Muscle of leg (tissue), 16 donors: ENCODE measurements at places on chromosomes 5 and 9.
A peak's percentile ranks its signal among the peaks of the same experiment; 100 is the strongest.

DNA sequence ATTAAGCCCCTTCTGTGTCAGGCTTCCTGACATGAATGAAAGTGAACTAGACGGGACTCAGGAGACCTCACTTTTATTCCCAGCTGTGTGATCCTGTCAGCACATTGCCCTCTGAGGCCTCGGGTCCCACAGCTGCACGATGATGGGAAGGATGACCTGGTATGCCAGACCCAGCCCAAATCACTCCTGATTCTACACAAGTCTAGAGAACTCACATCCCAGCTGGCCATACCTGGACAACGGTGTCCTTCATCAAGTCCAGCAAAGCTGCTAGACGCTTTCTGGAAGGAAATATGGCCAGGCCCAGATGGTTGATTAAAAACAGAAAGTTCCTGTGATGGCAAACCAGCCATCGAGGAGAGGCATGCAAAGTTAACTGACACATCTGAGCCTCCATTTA lies 118.0 kb upstream of the FSTL4 start:
- DNase-seq: no peak

GRCh38 chr9:96321515-96321914 lies 19.5 kb upstream of the HSD17B3 start:
- DNase-seq: no peak

DNA sequence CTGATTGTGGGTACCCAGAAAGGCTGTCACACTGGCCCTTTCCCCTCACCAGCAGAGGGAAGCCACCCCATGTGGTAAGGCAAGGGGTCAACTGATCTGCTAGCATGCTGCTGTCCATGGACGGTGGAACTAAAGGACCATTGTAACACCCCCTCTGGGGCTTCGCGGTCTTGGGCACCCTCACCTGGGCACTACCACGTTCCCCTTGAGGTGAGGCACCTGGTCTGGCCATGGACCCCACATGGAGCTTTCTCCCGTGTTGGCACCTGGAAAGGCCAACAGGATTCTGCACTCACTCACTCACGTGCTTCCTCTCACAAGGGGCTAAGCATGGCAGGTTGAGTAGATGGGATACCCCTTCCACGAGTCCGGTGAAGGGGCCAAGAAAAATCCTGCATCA lies 72.0 kb upstream of the RFX3 start:
- DNase-seq: no peak

- DNase-seq: no peak
These were observed 141.7 kb upstream of the ADRA1B start for GRCh38 chr5:159774476-159775031.

- DNase-seq: peak; percentile 86
These were observed 11.8 kb upstream of the REEP5 start for GRCh38 chr5:112933651-112934365.

DNA sequence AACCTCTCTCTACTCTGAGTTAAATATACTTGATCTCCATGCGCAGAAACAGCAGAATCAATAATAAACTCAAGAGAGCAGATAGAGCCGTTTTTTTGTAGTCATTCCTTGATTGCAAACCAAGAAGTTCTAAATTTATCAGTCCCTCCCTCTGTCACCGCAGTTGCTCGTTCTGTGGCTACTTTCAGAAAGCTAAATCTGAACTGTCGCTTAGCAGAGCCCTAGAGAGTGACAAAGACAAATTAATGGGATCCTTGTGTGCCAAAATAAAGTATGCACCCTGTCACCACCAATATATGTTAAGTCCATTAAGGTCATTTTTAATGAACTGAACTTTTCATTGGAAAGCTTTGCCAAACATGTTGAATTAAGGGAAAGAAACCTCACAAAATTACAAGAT lies 218.3 kb downstream of the ADAMTSL1 start:
- no peak for DNase-seq

GRCh38 chr9:127680226-127680625 lies 26.6 kb upstream of the CFAP157 start:
- DNase-seq: no peak

DNA sequence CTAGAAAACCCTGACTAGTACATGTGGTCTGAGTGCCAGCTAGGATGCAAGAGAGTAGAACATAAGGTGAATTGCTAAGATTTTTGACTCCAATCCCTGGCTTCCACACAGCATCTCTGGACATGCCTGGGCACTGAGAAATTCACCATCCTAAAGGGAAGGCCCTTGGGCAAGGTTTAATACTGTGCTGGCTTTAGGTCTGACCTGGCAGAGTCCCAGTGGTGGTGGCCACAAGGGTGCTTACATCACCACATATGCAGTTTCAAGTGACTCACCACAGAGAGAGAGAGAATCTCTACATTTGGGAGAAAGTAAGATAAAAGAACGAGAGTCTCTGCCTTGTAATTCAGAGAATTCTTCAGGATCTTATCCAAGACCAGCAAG lies 661.6 kb upstream of the C9orf72 start:
- no peak for DNase-seq

- peak; percentile 85 for DNase-seq
These were observed 86.3 kb downstream of the NLN start for GRCh38 chr5:65808251-65808741.

DNA sequence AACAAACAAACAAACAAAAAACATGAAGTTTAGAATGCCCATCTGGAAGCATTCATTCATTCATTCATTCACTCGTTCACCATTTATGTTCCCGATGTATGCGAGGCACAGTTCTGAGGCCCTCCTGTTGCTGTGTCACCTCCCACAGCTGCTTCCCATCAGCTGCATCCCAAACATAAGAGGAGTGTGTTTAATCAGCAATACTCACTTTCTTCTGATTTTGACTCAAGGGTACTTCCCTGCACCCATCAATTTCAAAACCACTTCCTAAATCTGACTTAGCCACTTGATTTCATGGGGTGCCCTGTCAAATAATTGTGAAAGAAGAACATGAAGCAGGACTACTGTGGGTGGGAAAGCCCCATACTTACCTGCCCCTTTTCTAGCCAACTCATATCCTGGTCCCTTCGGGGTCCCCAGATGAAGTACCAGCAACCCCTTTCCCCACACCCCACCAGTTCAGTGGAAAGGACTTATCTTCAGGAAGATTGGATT lies 128.0 kb upstream of the IL12B start:
- no peak for DNase-seq

GRCh38 chr9:123761905-123762605 lies 167.9 kb downstream of the DENND1A start:
- no peak for DNase-seq

DNA sequence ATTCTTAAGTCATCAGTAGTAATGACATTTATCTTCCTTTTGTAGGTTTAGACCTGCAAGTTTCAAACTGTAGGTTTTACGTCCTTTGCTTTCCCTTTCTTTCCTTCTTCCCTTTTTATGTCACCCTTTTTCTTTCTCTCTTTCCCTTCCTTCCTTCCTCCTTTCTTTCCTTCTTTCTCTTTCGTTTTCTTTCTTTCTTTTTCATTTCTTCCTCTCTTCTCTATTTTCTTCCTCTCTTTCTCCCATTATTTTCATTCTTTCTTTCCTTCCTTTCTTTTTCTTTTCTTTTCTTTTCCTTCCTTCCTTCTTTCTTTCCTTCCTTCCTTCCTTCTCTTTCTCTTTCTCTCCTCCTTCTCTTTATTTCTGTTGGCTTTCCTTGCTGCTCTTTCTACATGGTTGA lies 59.9 kb downstream of the WDR36 start:
- no peak for DNase-seq

DNA sequence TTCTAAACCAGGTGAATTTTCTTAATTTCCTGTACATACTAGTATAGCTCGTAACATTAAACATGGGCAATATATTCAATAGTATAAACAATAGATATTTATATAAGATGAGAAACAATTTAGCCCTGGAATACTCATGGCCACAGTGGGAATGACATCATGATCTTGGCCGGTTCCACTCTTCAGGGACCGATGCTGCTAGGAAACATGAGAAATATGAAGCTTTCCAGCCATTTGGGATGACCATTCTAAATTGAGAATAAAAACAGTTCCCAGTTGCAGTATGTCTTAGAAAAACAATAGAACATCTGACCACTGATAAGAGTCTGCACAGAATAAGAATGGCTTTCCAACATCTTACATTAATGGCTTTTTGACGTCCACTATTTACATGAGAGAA lies 33.3 kb upstream of the SLCO6A1 start:
- DNase-seq: peak; percentile 97

- DNase-seq: peak; percentile 61
These were observed 439 bp downstream of the SSBP2 start for GRCh38 chr5:81750308-81751008.

GRCh38 chr9:128577206-128577605 lies 24.8 kb downstream of the SPTAN1 start:
- no peak for DNase-seq

GRCh38 chr9:78295177-78295575 lies 1.7 kb upstream of the PSAT1 start:
- no peak for DNase-seq

DNA sequence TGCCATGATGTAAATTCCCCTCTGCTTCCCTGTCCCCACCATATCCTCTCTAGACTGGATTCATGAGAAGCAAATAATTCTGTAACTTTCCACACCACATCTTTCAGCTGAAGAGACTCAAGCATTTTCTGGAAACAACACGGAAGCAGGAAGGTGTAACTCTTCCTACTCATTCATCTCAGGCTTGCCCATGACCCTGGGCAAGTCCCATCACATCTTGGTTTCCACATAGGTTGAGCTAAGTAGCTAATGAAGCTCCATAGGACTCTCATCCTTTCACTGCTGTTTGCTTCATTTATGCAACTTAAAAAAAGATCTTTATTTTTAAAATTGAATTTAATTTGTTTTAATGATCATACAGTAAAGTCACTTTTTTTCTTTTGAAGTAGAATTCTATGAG lies 32.7 kb upstream of the STARD4 start:
- no peak for DNase-seq
